ENCODE measurements at places on chromosomes 3 and 15. TPM values are rescaled to one million over a fixed set of nuclear protein-coding genes. Genes with fewer than 3 reads are reported as not detected.
A peak's percentile ranks its signal among the peaks of the same experiment; 100 is the strongest.

DNA sequence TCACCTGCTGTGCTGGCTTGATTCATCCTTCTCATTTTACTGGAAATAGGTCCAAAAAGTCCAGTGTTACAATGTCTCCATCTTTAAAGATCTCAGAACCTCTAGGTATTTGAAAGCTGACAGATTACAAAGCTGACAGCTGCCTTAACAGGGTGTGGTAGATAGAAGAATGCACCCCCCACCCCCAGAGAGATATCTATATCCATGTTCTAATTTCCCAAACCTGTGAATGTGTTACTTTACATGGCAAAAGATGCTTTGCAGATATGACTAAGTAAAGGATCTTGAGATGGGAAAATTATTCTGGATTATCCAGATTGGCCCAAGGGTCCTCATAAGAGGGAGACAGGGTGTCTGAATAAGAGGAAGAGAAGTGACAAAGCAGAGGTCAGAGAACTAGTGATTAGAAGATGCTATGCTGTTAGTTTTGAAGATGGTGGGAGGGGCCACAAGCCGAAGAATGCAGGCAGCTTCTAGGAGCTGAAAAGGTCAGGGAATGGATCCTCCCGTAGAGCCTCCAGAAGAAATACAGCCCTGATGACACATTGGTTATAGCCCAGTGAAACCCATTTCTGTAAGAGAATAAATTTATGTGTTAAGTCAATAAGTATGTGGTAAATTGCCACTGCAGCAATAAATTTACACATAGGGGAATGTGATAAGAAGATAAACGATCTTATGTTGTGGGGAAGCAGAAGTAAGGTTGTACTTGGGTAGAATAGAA, 21.5 kb upstream of the FSTL1 start:
- no peak for DNase-seq

GRCh38 chr15:31324186-31324585, 2.4 kb upstream of the KLF13 start:
- no peak for DNase-seq

DNA sequence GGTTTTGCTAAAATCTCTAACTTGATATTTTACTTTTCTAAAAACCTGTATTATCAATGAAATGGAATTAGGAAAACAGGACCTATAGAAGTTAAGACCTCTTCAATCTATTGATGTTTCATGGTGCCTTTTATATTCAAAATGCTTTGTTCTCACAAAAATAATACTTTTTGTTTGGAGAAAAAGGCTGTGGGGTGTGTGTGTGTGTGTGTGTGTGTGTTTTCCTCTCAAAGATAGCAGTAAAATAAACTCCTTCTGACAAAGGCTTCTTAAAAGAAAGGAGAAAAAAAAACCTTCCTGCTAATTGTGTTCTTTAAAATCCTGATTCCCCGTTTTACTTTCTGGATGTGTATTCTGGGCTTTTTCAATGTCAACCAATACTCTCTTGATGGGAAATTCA, 54.5 kb downstream of the RBM6 start:
- DNase-seq = no peak

DNA sequence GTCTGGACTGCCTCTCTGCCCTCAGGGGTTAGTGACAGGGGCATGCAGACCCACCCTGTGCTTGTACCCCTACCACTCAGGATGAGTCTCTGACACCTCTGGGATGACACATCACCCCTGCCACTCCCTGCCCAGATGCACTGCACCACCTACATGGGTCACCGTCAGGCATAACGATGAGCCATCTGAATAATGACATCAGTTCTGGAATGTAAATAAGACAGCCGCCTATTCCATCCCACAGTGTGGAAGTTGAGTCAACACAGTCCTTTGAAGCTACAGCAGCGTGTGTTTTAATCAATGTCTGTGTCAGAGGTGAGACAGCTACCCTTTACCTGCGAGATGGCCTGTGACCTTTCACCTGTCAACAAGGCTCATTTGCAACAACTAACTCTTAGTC, 268.7 kb upstream of the ARRDC4 start:
- DNase-seq = no peak

GRCh38 chr15:92120094-92120795, 266.7 kb downstream of the SLCO3A1 start:
- DNase-seq = no peak

- no peak for DNase-seq
Measured at GRCh38 chr15:40106203-40107161, 2.2 kb downstream of the BMF start.

DNA sequence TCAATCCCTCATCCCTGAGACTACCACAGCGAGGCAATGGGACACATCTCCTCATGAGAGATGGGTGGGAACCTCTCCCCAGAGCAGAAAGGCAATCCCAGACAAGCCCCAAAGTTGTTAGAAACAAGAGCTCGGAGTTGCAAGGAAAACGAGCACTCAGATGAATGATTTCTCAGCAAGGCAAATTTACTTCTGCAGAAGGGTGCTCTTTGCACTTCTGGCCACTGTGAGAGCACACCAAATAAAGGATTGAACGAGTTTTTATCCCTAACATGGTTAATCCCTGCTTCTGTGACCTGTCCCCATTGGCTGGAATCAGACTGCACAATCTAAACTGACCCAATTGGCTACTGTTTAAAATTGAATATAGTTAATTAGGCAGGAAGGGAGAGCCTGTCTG, 339.1 kb upstream of the POU1F1 start:
- no peak for DNase-seq

GRCh38 chr3:128358156-128358895, 108.4 kb downstream of the DNAJB8 start:
- DNase-seq = no peak

DNA sequence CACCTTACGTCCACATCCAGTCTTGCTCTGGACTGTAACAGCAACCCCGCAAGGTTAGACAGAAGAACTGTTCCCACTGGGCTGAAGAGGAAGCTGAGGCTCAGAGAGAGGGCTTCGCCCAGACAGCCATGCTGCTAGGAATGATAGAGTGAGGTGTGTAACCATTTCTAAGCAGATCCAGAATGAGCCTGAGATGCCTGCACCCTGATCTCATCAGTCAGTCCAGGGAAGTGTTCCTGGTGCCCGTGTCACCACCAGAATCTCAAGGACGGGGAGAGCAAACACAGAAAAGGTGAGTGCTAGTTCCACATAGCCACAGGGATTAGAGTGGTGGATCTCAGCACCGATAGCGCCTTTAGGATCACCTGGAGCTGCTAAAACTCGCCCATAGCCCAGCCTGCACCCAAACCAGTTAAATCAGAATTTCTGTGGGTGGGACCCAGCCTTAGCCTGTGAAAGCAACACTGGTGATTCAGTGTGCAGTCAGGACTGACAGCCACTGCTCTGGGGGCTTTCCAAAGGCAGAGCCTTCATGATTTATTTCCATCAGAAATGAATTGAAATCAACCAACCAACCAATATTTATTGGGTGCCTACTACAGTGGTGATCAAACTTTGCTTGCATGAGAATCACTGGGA, 12.3 kb downstream of the ISLR start:
- DNase-seq = no peak

- DNase-seq = no peak
Measured at GRCh38 chr15:80404761-80405553, 775 bp downstream of the ARNT2 start.

DNA sequence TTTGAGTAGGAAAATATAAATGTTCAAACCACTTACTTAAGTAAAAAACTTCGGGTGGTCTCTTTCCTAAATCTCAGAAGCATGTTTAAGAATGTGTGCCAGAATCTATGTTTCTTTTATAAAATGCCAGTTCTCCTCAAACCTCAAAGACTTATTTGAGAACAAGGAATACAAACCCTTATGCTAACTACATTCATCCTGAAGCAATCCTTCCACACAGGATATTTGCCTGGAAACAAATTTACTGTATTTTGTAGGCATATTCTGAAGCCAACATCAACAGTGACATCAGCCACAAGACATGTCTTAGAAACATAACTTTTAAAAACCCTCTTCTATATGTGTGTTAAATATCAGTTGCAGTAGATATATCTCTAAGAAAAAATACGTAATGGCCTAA, 1077.0 kb downstream of the ROBO1 start:
- no peak for DNase-seq

DNA sequence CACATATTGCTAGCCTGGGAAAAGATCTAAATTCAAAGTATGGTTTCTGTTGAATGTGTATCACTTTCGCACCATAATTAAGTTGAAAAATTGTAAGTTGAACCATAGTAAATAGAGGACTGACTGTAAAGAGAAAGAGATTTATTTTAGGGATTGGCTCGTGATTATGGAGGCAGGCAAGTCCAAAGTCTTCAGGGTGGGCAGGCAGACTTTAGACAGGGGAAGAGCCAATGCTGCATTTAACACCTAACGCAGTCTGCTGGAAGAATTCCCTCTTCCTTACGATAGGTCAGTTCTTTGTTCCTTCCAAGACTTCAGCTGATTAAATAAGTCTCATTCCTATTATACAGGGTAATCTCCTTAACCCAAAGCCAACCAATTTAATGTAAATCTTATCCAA, 15.8 kb downstream of the C3orf85 start:
- no peak for DNase-seq

DNA sequence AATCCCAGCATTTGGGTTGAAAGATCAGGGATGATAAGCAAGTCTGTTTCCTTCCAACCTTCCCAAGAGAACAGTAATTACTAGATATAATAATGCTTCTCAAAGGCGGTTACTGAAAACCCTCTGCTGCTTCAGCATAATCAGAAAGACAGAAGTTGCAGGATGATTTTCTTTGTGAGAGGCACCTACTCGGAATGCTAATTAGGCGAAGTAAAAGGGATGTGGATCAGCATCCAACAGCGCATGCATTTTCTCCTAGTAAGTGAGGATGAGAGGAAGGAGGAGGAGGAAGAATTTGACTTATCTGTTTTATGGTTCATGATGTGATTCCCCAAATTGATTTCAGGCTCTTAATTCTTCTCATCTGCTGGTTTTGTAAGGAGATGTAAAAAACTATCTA, 118.0 kb downstream of the CACNA2D3 start:
- no peak for DNase-seq

DNA sequence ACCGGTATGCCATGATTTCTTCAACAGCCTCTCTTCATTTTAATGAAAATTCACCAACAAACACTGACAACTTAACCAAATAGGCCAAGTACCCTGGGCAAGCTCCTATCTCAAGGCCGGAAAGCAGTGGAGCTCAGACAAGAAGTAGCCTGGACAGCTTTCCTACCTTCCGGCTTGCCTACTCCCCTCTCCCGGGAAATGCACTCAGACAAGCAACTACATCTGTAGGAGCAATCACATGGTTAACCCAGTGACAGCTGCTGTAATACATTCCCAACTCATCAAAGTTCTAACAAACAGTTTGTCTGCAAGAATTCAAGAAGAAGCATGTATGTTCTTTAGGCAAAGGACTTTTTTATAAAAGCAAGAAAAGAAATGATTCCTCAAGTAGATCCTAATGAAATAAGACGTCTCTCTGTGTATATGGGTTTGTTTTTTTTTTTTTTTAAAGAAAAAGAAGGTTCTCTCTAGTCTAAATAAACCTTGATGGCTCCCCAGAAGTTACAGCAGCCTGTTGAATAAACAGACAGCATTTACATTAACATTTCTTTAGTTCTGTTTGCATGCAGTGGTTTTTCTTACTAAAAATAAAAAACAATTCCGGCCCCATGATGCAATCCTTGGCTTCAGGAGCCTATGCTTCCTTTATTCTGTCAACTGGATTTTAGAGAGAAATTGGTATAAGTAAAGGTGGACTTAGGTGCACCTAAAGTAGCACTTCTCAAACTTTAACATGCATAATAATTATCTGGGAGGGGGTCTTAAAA, 278.7 kb downstream of the NEK10 start:
- DNase-seq = no peak

DNA sequence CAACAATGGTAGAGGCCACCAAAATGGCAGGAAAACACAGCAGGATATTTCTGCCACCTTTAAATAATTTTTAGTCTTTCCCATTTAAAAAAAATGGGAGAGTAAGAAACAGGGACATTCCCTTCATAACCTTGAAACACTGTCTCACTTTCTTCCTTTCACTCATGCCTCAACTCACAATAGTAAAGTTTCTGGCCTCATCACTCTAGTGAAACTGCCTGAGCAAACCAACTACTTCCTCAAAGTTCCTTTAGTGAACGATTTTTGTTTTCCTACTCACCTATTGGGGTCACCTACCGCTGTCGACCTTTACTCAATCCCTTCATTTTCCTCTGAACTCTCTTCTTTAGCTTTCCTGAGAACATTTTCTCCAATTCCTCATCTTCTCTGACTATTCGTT, 33.0 kb downstream of the SHC4 start:
- DNase-seq = no peak

GRCh38 chr15:63190769-63191649, 1.6 kb downstream of the RAB8B start:
- no peak for DNase-seq

DNA sequence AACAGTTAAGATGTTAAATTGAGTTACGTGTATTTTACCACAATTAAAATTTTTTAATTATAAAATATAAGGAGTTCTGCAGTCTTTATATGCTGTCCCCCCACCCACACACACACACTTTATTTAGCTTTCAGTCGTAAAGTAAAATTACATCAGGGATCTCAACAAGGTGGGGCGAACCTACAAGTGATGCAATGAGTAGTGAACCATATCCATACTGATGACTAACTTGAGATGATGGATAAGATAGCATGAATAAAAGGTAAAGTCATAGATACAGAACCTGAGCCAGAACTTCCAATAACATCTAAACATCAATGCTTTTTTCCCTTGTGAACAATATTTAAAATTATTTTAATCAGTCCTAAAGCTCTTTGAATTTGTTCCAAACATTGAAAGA, 77.2 kb downstream of the VPS13C start:
- no peak for DNase-seq

DNA sequence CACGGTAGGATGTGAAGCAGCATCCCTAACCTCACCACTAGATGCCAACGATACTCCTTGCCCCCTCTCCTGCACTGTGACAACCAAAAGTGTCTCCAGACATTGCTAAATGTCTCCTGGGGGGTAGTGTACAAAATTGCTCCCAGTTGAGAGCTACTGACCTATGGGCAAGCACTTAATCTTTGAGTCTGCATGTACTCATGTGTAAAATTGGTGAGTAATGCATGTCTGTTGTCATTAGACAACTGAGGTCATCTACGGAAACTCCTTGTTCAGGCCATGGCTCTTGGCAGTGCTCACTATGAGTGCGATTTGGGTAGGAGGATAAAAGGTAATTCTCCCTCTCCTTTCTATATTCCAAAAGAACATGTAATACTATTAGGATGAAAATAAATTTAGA, 29.2 kb downstream of the PDHB start:
- peak; percentile 53 for DNase-seq

- no peak for DNase-seq
Measured at GRCh38 chr3:145429546-145429945, 731.4 kb downstream of the PLOD2 start.

DNA sequence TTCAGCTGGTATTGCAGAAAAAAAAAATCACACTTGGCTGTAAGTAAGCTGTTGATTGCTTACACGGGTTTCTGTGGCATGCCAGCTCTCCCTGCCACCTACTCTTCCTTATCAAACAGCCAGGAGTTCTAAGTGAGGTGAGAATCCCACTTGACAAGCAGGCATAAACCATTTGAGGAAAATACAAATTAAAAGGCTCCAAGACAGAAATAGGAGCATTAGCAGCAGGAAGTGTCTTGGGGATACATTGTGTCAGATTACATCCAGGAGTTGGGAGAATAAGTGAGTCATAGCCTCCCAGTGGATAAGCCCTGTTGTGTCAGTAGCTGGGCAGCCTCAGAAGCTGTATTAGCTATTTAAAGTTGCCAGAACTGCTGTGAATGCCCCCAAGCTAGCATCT, 256.0 kb downstream of the CNTN4 start:
- DNase-seq = no peak

The RASL12 gene
- not detected for total RNA-seq

The CD200R1 gene
- total RNA-seq = not detected

The FETUB gene
- total RNA-seq = not detected

The MAP4 gene
- 41.2 TPM for total RNA-seq

The MORC1 gene
- not detected for total RNA-seq

The TMC3 gene
- total RNA-seq = not detected

Data from dermis microvascular lymphatic vessel endothelial cell (primary cell).